ENCODE measurements at places on chromosomes 3 and 15.

- no peak for DNase-seq
Measured at GRCh38 chr3:14123308-14124222, 1.1 kb downstream of the CHCHD4 start.

DNA sequence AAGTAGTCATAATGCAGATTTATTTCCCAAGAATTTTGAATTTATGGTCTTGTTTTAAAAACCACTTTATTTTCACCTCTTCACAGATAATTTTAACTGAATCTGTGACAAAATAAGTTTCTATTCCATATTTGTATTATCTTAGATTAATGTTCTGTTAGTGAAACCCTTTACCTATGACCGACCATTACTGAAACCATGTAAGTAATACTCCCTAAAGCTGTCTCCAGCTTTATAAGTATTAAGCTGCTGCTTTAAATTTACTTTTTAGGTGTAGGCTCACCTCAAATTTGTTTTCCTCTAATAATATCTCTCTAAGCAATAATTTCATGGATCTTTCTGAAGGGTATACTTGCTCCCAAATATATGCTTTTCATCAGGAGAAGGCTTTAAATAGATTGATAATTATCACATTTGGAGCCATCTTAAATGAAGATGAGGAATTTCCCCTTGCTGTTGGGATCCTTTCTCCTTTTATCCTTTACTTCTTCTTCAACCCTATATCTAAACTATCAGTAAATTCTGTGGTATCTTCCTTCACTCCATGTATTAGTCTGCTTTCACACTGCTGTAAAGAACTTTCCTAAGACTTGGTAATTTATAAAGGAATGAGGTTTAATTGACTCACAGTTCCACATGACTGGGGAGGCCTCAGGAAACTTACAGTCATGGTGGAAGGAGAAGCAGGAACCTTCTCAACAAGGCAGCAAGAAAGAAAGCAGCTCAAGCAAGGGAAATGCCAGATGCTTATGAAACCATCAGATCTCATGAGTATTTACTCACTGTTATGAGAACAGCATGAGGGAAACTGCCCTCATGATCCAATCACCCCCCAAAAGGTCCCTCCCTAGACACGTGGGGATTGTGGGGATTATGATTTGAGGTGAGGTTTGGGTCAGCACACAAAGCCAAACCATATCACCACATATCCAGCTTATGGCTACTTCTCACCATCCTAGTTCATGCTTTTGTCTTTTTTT, 92.3 kb upstream of the P2RY1 start:
- no peak for DNase-seq

DNA sequence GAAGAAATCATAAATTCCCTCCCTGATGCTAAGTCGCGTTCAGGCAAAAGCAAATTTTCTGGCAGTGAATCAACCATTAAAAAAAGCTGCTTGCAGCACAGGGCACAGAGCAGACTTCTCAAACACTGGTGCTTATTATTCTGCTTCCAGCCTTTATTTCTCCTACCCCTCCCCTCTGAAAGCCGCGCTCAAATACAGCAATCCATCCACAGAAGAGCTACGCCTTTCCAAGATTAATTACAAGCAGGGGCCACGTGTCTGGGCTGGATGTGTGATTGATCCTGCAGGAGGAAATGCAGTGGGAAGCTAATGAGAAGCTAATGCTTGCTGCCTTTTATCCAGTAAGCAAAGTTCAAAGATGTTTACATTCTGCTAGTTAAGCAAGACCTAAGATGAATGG, 134.9 kb upstream of the TOPAZ1 start:
- no peak for DNase-seq

DNA sequence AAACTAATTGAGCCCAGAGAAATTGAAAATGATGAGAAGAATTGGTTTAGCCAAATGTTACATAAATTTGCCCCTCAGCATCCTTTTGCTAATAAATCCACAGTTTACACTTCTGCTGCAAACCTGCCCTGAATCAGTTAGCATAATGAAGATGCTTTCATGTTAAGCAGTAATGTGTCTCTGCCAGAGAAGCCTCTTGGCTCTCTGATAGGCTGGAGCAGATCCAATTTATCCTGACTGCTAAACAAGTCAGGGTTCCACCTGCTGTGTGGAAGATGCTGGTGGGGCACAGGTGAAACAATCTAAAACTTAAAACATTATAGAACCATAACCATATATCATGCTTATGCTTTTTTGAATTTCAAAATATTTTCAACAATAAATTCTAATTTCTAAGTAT, 946.8 kb downstream of the OTOL1 start:
- no peak for DNase-seq

- DNase-seq, result no peak
Measured at GRCh38 chr15:43878446-43878845, 51.6 kb downstream of the WDR76 start.

DNA sequence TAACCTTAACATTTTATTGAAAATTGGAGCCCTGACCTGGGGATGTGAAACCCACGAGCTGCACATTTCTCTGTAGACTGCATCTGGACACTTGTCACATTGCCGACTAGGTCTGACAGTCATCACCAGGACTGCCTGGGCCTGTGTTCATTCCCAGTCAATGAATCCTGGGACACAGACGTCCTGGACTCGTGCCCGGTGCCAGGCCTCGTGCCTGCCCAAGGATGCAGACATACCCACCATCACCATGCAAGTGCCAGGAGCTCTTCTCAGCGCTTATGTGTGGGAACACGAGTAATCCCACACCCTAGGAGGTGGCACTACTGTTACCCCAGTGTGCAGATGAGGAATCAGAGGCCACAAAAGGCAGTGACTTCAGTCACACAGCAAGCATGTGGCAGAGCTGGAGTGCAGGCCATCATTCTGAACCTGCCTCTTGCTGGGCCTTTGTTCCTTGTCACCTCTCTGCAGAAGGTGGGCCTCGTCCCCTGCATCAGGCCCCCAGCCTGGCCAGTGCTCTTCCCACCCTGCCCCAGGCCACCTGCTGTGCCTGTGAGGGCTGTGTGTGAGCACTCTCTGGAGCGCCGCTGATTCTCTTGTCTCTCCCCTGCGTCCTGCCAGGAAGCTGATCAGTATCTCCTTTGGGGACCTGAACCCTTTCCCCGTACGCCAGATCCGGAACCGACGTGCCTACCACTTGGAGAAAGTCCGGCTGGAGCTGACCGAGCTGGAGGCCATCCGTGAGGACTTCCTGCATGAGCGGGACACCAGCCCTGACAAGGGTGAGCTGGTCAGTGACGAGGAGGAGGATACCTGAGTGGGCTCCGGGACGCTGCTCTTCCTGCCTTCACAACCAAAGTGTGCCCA, 58.5 kb downstream of the ADAMTS7 start:
- no peak for DNase-seq

GRCh38 chr3:195135917-195136316, 135.0 kb downstream of the XXYLT1 start:
- DNase-seq, result no peak

DNA sequence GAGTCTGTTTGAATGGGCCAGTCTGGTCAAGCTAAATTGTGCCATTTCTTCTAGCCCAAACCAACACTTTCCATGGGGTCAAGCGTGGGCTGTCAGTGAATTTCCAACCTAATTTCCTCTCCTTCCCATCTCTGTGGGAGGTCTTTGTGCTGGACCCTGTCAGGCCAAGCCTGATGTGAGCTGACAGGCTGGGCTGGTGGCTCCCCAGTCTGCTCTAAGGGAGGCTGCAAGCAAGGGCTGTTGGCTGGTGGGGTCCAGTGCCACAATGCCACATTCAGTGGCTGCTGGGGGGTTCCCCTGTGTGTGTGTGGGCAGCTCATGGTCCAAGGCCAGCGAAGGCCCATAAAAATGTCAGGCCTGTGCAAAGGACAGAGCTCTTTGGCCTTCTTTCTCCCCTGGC, 216.1 kb downstream of the OPA1 start:
- DNase-seq, result no peak

GRCh38 chr3:33317963-33318709, 40.9 kb downstream of the FBXL2 start:
- DNase-seq, result no peak

DNA sequence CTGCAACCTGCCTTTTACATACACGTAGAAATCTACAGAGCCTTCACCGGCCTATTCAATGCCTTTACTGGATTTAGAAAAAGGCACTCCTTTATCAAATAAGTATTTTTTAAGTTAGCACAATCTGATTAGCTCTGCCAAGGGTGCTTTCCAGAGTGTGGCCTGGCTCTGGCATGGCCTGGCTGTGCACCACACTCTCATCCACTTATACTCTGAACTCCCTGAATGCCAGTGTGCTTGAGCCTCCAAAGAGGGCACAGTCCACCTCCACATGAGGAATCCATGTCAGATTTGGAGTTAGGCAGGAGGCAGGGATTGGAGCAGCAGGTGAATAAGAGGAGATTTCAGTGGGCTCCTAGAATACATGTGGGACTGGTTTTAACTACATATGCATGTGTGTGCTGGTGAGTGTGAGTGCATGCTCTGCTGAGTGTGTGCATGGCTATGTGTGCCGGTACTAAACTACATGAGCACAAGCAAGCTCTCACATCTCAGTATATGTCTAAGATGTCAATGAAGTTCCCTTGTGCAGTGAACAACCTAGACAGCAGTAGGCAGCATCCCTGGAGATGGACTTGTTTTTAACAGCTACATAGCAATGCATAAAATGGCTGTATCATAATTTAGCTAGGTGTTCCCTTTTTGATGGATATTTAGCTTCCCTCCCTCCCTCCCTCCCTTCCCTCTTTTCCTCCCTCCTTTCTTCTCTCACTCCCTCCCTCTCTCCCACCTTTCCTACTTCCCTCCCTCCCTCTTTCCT, 17.8 kb upstream of the ZFAND6 start:
- no peak for DNase-seq

DNA sequence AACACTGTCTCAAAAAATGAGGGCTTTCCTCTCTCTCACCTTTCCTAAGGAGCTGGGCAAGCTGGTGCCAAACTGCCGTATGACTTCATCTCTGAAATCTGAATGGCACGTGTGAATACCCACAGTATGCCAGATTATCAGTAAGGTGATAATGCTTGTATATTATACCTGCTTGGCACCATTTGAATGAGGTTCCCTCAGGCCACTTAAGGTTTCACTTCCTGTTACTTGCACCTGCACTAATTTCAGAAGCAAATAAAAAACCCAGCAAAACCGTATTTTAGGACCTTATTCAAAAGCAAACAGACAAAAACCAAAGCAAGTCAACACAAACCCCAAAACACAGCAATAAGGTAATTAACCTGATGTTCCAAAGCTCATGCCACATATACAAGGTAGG, 19.7 kb downstream of the FOXP1 start:
- no peak for DNase-seq

DNA sequence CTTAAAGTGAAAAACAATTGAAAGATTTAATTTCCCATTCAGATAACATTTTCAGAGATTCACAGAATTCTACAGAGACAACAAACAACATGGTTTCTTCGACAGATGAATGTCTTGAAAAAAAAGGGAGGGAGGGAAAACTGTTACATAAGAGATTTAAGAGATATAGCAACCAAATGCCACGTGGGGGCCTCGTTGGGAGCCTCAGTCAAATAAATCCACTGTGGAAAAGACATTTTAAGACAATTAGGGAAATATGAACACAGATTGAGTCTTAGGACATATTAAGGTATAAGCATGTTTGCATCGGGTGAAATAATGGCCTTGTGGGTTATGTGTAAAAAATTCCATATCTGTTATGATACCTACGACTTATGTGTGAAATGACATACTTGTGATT, 5.0 kb upstream of the PRRT3 start:
- DNase-seq, result no peak

- DNase-seq, result no peak
Measured at GRCh38 chr3:39387411-39387975, 4.3 kb downstream of the SLC25A38 start.

- DNase-seq, result no peak
Measured at GRCh38 chr3:16050641-16051467, 123.6 kb upstream of the GALNT15 start.

DNA sequence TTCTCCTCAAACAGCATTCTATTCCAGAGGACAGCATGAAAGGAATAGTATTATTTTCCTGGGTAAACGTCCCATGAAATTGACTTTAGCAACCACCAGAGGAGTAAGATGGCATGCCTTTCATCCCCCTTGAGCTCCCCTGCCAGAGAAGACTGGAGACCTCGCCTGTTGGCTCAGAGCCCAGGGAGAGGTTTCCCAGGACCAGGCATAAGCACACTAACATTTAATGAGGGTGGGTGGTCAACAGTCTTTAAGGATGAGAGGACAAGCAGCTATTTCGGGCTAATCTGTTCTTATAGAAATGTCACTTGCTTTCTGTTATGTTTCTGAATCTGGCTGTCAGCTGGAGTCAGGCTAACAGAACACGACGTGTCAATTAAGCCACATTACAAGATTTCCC, 390.5 kb downstream of the GABRG3 start:
- DNase-seq, result no peak

DNA sequence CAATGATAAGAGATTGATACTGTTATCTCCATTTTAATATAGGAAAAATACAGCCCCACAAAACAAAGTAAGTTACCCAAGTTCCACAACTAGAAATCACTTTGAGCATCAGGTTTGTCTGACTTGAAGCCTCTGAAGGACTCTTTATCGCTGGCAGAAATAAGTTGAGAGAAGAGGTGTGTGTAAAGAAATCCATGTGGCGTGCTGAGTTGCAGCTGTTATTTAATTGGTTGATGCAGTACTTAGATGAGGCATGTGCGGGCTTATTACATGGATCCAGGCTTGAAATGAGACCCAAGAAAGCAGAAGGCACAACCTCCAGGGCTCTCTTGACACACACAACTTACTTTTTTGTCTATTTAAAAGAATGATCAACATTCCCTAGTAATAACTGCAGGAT, 221.3 kb downstream of the PDZRN3 start:
- DNase-seq, result no peak

DNA sequence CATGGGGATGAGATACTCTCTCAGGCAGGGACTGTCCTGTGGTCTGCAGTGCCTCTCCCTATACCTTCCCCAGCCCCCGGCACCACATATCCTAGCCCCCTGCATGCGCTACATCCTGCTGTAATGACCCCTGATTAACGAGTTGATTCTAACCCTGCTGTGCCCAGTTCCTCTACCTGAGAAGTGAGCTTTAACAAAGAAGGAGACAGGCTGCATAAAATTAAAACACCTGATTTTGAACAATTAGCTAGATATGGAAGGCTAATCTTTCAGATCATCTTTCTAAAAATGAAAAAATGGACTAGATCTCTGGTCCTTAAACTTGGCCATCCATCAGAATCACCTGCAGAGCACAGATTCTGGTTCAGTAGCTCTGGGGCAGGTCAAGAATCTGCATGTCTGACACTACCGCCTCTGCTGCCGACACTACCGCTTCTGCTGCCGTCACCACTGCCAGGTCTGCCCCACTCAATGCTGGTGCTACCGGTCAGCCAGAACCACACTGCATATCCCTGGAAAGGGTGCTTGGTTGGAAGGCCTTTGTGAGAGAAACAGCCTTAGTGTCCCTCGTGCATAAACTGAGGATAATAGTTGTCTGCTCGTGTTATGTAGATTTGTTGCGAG, 33.6 kb upstream of the ZBTB38 start:
- DNase-seq, result no peak

DNA sequence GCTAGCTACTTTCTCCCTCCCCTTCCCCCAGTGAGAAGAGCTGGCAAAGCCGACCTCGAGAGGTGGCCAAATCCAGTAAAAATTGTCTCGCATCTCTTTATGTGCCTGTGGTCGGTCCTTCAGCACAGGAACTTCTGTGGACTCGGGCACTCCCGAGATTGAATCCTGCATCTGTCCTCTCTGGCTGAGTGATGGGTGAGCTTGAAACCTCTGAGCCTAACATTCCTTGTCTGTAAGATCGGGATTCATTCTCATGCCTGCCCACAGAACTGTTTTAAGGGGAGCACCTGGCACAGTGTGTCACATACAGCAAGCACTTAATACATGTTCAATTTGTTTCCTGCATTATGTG, 11.3 kb downstream of the CX3CR1 start:
- no peak for DNase-seq

All from activated CD4-positive, alpha-beta T cell treated with anti-CD3 and anti-CD28 coated beads for 24 hours (primary cell).